SJSA1 (cell line): ENCODE measurements at places on chromosomes 1 and 21. TPM values are rescaled to one million over a fixed set of nuclear protein-coding genes. Genes with fewer than 3 reads are reported as not detected.

RGS4 gene
- 3.4 and 5.4 TPM in 2 replicates for total RNA-seq

ZBTB8A gene
- total RNA-seq = 7.3 and 8.6 TPM in 2 replicates

DNA sequence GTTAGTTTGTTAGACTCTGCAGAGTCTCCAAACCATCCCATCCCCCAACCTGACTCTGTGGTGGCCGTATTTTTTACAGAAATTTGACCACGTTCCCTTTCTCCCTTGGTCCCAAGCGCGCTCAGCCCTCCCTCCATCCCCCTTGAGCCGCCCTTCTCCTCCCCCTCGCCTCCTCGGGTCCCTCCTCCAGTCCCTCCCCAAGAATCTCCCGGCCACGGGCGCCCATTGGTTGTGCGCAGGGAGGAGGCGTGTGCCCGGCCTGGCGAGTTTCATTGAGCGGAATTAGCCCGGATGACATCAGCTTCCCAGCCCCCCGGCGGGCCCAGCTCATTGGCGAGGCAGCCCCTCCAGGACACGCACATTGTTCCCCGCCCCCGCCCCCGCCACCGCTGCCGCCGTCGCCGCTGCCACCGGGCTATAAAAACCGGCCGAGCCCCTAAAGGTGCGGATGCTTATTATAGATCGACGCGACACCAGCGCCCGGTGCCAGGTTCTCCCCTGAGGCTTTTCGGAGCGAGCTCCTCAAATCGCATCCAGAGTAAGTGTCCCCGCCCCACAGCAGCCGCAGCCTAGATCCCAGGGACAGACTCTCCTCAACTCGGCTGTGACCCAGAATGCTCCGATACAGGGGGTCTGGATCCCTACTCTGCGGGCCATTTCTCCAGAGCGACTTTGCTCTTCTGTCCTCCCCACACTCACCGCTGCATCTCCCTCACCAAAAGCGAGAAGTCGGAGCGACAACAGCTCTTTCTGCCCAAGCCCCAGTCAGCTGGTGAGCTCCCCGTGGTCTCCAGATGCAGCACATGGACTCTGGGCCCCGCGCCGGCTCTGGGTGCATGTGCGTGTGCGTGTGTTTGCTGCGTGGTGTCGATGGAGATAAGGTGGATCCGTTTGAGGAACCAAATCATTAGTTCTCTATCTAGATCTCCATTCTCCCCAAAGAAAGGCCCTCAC is at the start of gene OLIG2:
TSS of gene OLIG2 (plus strand) at position 447 of the 954 bp plus-strand sequence. CDS start 928 bp downstream, outside the sequence.
- DNase-seq = no peak

DNA sequence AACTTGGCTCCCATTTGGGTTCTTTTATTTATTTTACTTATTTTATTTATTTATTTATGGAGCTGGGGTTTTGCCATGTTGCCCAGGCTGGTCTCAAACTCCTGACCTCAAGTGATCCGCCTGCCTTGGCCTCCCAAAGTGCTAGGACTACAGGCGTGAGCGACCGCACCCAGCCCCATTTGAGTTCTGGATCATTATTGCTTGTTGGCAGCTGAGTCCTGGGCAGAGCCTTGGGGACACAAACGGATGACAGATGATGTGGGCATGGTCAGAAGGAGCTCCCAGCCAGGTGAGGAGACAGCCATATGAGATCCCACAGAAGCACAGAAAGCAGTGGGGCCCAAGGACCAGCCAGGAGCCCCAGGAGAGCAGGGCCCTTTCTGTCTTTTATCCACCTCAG is 254.0 kb downstream of the MATN1 start:
- no peak for DNase-seq

DNA sequence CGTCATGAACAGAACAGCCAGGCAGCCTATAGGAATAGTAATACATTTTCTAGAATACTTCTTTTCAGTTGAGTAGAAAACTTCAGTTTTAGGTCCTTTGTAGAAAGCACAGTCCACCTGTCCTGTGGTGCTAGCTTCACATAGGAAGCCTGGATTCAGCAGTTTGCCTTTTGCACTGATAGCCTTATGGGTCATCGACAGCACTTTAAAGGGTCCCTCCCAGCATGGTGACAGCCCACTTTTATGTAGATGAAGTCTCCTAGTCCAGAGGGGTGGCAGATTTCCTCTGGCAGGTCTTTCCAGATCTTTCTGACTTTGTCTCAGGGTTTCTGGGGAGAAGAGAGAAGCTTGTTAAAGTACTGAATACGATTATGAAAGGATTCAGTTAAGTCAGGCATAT is 161.4 kb upstream of the TNR start:
- DNase-seq = no peak

GRCh38 chr21:34154878-34155277 is 81.5 kb downstream of the MRPS6 start:
- DNase-seq = no peak

- no peak for DNase-seq
Measured at GRCh38 chr1:184028854-184029623, 8.5 kb downstream of the COLGALT2 start.

DNA sequence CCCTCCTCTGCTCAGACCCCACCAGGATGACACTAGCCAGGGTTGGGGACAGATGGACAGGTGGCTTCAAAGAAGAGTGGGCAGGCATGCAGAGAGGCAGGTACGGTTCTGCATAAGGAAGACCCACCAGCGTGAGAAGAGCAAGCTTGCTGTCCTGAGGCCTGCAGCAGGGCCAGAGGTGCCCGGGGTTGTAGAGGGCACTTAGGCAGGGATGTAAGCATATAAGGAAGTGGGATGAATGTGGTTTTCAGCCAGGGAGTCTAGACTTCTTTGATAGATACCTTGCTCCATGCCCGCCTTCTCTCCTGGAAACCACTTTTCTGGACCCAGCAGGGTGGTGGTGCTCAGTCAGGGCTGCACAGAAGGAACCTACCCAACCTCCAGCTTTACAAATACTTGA is 1.4 kb downstream of the TTC39A start:
- DNase-seq = no peak

DNA sequence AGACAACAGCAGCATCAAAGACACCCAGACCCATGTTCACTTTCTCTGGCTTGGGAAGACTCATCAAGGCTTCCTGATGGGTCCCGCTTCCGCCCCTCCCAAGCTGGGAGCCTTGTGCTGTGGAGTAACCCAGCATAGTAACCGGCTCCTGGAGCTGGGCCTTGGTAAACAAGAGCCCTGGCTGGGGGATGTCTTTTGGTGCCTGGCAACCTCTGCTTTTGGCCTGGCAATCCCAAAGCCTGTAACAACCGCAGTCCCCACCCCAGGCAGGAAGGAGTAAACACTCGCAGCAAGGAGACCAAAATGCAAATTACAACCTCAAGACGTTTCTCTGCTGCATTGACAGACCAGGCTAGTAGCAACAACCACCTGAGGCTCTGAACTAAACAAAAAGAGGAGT is 16.9 kb upstream of the THRAP3 start:
- DNase-seq = no peak

GRCh38 chr1:160256396-160257046 is 5.8 kb downstream of the DCAF8 start:
- no peak for DNase-seq

DNA sequence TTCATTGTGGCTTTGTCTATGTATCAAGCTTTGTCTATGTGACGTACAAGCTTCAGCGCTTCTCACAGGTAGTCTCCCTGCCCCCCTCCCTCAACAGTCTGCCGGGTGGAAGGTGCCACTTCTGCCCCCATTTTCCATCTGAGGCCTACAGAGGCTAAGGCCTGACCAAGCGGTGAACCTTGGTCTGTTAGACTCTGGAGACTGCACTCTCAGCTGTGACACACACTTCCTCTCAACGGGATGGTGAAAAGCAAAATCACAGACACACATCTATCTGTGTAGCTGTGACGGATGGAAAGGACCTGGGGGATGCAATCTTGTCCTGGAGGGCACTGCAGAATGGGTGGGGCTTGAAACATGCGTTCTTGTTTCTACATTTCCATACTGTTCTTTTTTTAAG is 152.9 kb upstream of the EDN2 start:
- DNase-seq = no peak

DNA sequence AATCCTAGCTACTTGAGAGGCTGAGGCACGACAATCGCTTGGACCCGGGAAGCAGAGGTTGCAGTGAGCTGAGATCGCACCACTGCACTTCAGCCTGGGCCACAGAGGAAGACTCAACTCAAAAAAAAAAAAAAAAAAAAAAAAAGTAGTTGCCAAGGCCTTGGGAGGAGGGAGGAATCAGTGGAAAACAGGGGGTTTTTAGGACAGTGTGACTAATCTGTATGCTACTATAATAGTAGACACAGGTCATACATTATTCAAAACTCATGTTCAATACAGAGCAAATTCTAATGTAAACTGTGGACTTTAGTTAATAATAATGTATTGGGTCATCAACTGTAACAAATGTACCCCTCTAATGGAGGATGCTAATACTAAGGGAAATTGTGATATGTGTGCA is 51.7 kb upstream of the CTPS1 start:
- no peak for DNase-seq

GRCh38 chr1:235009561-235010306 is 118.9 kb downstream of the TOMM20 start:
- DNase-seq = no peak

- DNase-seq = no peak
Measured at GRCh38 chr1:180889325-180889724, 23.4 kb upstream of the KIAA1614 start.
